CD4-positive, alpha-beta T cell (primary cell): ENCODE measurements at places on chromosomes 4 and X. TPM values are rescaled to one million over a fixed set of nuclear protein-coding genes. Genes with fewer than 3 reads are reported as not detected.

Gene ZIC3
- not detected for total RNA-seq

Gene CT45A2
- total RNA-seq = not detected

Gene TMEM31
- total RNA-seq = not detected

Gene MAMLD1
- total RNA-seq = 0.45 TPM

Gene RIPPLY1
- total RNA-seq = not detected

Gene IQCM
- not detected for total RNA-seq

Gene RAB9B
- total RNA-seq = 0.11 TPM

Gene IDUA
- total RNA-seq = 70.2 TPM

Gene TMEM255A
- not detected for total RNA-seq

Gene F11
- total RNA-seq = not detected

Gene ING2
- 12.5 TPM for total RNA-seq

Gene FRYL
- 87.7 TPM for total RNA-seq

Gene ART3
- not detected for total RNA-seq

Gene CYTL1
- not detected for total RNA-seq

Gene CFAP99
- 0.17 TPM for total RNA-seq

Gene ABCB7
- 13.4 TPM for total RNA-seq

Gene ASB9
- not detected for total RNA-seq

Gene MAGEA12
- not detected for total RNA-seq

Gene TCEAL2
- 1.2 TPM for total RNA-seq

Gene PNPLA4
- 1.9 TPM for total RNA-seq

Gene MGARP
- total RNA-seq = not detected

Gene IKBKG
- 27.2 TPM for total RNA-seq

Gene GABRG1
- total RNA-seq = not detected

Gene CXXC4
- not detected for total RNA-seq

Gene MAGEA1
- not detected for total RNA-seq

Gene CAPN6
- not detected for total RNA-seq

Gene AADAT
- not detected for total RNA-seq

Gene RHOXF2
- total RNA-seq = not detected

Gene NHS
- total RNA-seq = 0.53 TPM

Gene FRMPD3
- total RNA-seq = 0.06 TPM

Gene ZMAT1
- total RNA-seq = 20.2 TPM

Gene GAGE12E
- not detected for total RNA-seq

Gene FGF13
- total RNA-seq = not detected

Gene LONRF3
- 4.9 TPM for total RNA-seq

Gene GPR173
- total RNA-seq = not detected

Gene HDAC6
- total RNA-seq = 95.2 TPM

Gene FATE1
- not detected for total RNA-seq

Gene NR3C2
- 31.6 TPM for total RNA-seq

Gene TMEM35A
- not detected for total RNA-seq

Gene DDX53
- total RNA-seq = not detected

Gene SMAD1
- 9.7 TPM for total RNA-seq

Gene CCNI
- total RNA-seq = 385 TPM

Gene C4orf36
- total RNA-seq = not detected

Gene FHIP1A
- total RNA-seq = 2.4 TPM

Gene VCX3A
- total RNA-seq = not detected

Gene LRCH2
- total RNA-seq = not detected

Gene FAM9C
- not detected for total RNA-seq

Gene TLR1
- 16.2 TPM for total RNA-seq

Gene G6PD
- total RNA-seq = 17.4 TPM

Gene AREG
- 57.9 TPM for total RNA-seq

Gene CT83
- not detected for total RNA-seq

Gene TLR6
- 1.3 TPM for total RNA-seq

Gene ARHGAP10
- total RNA-seq = 5.7 TPM

Gene RNF150
- not detected for total RNA-seq

Gene RS1
- not detected for total RNA-seq
